ENCODE measurements at places on chromosomes 1 and 21.

- no peak for DNase-seq
These were observed 38.8 kb upstream of the ADORA3 start for GRCh38 chr1:111542187-111542586.

GRCh38 chr1:226438007-226438406 is 30.1 kb upstream of the PARP1 start:
- no peak for DNase-seq

GRCh38 chr1:52239708-52240001 is 97.8 kb downstream of the ZFYVE9 start:
- no peak for DNase-seq

- peak; percentile 9 for DNase-seq
These were observed 554.6 kb upstream of the NCAM2 start for GRCh38 chr21:20443558-20444155.

- peak; percentile 59 for DNase-seq
These were observed 125.9 kb downstream of the DMRTB1 start for GRCh38 chr1:53585129-53585528.

- DNase-seq = no peak
These were observed 127.2 kb downstream of the FOXD2 start for GRCh38 chr1:47565092-47565491.

DNA sequence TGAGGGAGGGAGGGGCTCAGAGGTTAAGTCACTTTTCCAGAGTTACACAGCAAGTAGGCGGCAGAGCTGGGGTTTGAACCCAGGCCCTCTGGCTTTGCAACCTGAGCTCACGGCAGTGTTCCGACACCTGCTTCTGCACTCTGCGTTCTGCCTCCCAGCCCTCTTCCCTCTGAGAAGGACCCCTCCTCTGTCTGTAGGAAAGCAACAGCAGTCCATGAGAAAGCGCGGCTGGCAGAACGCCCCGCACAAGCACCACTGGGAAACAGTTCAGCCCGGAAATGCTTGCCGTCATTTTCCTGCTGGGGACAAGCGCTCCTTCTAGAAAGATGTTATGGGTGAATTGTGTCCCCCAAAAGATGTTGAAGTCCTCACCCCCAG is 241.1 kb downstream of the NPHP4 start:
- no peak for DNase-seq

GRCh38 chr1:23526329-23527041 is 4.5 kb downstream of the E2F2 start:
- no peak for DNase-seq

- no peak for DNase-seq
These were observed 568.7 kb upstream of the RGS18 start for GRCh38 chr1:191589536-191589935.

- DNase-seq = no peak
These were observed 147.5 kb downstream of the TRABD2B start for GRCh38 chr1:47849591-47850261.

DNA sequence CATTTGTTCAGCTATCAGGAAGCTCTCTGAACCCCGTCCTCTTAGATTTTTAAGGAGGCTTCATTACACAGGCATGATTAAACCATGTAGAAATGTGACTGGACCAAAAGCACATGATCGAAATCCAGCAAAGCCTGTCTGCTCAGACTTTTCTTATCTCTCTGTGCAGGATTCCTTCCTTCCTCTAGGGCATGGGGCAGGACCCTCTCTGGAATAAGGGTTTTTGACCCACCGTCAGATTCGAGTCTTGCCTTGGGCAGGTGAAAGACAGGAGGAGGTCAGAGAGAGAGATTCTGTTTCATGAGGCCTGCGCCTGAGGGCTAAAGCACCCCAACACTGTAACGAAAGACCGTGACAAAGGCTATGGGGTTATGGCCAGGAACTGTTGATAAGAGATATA is 136.8 kb downstream of the RHOU start:
- DNase-seq = no peak

DNA sequence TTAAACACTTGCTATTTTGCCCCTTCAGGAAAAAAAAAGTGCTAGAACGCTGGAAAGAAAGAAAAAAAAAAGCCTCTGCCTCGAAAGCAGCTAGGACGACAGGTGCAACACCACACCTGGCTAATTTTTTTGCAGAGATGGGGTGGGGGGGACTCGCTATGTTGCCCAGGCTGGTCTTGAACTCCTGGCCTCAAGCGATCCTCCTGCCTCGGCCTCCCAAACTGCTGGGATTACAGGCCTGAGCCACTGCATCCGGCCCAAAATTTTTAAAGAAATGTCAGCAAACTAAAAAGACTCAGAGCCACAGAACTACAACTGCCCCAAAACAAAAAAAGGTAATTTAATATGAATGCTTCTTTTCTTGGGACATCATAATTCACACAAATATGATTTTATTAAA is 1.4 kb downstream of the DOCK7 start:
- no peak for DNase-seq

GRCh38 chr1:54698346-54698745 is 17.3 kb upstream of the TTC4 start:
- DNase-seq = no peak

DNA sequence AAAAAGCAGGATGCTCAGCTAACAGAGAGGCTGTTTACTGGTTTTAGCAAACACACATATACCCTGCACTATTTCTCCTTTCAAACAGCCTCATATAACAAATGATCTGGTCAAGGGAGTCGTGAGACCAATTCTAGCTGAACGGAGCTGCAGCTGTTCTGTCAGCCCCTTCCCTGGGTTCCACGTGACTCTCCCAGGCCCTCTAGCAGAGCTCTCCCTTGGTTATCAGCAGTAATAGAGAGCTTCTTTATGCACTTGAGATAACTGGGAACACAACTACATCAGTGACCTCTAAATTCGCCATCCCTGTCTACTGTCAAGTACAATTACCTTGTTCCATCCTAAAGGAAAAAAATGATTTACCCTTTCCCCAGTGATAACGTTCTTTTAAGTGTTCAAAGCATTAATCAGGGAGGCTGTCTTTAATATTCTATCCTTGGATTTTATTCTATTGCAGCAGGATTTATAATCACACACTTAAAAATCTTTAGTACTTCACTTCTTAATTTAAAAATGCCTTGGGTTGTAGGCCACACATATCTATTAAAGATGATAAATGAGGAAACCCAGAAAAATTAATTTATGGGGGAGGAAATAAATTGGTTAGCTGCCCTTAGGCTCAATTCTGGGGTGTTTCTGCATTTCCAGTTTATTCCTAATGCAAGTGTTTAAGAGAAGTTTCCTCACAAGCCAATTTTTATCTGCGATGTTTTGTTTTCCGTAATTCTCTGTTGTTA is 28.2 kb downstream of the PTGER3 start:
- peak; percentile 87 for DNase-seq

DNA sequence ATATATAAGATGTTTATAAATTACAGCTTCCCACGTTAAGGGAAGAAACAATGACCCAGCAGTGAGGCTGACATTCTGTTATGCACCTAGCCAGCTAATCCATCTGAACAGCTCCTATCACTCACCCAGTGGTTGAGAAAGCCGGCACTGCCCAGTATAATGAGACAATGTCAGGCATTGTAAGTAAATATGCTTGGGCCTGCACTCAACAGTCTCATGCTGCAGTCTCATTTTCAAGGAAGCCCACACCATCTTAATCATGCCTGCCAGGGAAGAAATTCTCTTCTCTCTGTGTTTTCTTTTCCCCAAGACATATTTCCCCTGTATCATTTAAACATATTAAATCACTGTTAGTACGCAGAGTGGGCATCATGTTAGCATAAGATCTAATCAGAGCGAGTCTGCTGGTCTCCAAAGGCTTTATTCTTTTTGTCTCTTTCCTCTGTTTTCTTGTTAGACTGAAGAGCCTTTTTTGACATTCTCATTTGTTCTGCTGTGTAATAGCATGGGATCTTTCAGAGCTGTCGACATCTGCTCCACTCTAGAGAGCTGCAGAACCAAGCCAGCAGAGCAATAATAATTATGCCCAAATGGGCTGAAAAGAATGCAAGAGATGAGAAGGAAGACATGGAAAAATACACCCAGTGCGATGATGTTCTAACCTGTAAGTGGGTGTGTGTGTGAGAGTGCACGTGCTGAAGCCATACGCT is 67.6 kb upstream of the SLC22A15 start:
- DNase-seq = no peak

DNA sequence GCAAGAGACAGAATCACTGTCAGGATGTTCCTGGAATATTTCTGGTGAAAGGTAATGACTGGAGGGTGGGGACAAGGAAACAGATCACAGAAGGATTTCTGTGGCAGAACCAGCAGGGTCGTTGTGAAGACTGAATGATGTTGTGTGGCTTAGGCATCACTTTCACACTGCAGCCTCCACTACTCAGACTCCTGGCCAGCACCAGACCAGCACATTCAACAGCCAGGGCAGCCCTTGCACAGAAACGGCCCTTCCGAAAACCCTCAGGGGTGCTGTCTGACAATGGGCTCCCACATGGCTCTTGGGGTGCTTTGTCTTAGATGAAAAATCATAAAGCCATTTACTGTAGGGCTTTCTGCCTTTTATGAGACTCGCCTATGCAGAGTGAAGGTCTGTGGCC is 3.8 kb upstream of the RAB7B start:
- DNase-seq = no peak

- no peak for DNase-seq
These were observed 56.1 kb downstream of the HSF2BP start for GRCh38 chr21:43603233-43603626.

- no peak for DNase-seq
These were observed 35.5 kb downstream of the CDC14A start for GRCh38 chr1:100387657-100388350.

- peak; percentile 81 for DNase-seq
These were observed 8.4 kb upstream of the KCNN3 start for GRCh38 chr1:154878371-154879037.

DNA sequence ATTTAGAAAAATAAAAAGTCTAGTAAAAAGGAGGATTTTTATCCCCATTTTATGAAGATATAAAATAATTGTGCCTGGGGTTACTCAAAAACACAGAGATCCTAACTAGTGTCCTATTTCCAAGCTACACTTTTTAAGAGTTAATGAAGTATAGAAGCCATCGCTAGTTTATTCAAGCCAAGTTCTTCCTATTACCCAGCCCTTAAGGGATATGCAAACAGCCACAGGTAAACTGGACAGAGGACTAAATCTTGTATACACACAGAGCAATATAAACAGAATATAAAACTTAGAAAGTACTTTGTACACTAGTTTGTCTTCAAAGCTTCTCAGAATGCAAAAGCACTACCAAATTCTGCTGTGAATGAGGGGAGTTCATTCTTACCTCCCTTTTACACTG is 111.1 kb downstream of the RERE start:
- DNase-seq = no peak

- no peak for DNase-seq
These were observed 9.3 kb downstream of the SLC26A9 start for GRCh38 chr1:205933671-205934618.
